ENCODE measurements at places on chromosomes 12 and 14.
A peak's percentile ranks its signal among the peaks of the same experiment; 100 is the strongest.

DNA sequence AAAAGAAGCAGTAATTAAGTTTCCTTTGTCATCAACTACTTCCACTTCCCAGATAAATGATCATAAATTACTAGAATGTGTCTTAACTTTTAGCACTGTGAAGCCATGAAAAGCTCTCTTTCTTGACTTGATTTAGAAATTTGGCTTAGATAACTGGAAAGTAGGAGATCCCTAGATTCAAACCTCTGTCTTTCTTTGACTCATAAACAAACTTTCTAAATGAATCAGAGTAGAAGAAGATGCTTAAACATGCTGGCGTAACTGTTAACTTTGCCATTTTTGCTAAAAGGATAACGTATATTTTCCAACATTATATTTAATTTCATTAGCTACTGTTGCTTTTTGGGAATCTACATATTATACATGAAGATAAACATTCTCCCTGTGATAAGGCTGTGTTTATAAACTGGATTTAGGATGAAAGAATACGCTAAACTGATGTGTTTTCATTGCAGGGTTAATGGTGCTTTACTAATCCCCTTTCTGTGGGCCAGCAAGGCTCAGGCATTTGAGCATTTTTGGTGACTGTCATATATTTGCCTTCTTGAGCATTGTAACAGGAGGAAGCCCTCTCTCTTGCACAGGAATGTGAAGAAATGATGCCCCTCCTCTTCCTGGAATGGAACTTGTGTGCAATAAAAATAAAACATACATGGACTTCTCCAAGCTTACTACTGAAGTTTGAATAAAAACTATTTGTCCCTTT is 301.4 kb downstream of the BMP4 start:
- DNase-seq: no peak

- DNase-seq: no peak
Observed at GRCh38 chr14:28596391-28596790, 170.2 kb upstream of the FOXG1 start.

GRCh38 chr12:38157274-38157932 is 159.2 kb upstream of the ALG10B start:
- no peak for DNase-seq

- DNase-seq: no peak
Observed at GRCh38 chr12:108000111-108000510, 129.0 kb upstream of the WSCD2 start.

DNA sequence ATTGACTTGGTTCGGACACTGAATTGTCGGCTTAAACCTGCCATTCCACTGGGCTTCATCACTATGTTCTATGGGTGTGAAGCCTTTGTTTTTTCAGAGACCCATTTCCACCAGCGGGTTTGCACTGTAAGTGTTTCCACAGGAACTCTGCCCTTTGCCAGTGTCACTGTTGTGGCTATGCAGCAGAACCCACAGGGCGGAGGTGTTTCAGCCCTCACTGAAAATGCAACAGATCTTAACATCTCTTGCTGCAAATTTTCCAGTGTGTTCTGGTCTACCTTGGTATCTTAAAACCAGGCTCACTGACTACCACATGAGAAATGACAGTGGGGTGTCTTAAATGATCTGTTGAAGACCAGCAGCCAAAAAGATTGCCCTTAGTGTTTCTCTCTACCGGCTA is 21.1 kb downstream of the PRKCH start:
- no peak for DNase-seq

- no peak for DNase-seq
Observed at GRCh38 chr14:23861666-23862065, 91.9 kb upstream of the DHRS4 start.

DNA sequence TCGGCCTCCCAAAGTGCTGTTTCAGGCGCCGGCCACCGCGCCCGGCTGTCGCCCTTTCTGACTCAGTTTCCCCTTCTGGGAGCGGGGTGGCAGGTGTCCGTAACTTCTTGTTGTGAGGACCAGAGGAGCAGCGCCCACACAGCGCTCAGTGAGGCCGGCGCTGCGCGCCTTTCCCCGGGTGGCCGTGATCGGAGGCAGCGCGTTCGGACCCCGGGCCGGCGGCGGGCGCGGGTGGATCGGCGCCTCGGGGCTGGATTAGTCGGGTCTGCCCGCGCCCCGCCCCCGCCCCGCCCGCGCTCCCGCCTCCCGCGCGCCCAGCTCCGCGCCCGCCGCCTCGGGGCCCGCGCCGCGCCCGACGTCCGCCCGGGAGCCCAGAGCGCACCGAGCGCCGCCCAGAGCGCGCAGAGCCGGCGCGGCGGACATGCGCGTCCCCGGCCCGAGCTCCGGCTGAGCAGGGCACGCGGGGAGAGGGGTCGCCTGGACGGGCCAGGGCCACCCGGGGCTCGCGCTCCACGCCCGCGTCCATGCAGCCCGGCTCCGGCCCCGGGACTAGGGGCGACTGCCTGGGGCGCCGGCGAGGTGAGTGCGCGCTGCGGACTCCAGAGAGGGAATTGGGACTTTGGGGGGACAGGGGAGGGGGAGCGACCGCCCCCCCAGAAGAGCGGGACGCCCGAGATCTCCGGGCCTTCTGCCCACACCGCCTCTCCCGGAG is 50.6 kb downstream of the LRCOL1 start:
- peak; percentile 20 for DNase-seq

GRCh38 chr14:26984311-26985177 is 386.7 kb upstream of the NOVA1 start:
- DNase-seq: peak; percentile 69

- DNase-seq: no peak
Observed at GRCh38 chr14:104569435-104569834, 10.1 kb upstream of the C14orf180 start.

DNA sequence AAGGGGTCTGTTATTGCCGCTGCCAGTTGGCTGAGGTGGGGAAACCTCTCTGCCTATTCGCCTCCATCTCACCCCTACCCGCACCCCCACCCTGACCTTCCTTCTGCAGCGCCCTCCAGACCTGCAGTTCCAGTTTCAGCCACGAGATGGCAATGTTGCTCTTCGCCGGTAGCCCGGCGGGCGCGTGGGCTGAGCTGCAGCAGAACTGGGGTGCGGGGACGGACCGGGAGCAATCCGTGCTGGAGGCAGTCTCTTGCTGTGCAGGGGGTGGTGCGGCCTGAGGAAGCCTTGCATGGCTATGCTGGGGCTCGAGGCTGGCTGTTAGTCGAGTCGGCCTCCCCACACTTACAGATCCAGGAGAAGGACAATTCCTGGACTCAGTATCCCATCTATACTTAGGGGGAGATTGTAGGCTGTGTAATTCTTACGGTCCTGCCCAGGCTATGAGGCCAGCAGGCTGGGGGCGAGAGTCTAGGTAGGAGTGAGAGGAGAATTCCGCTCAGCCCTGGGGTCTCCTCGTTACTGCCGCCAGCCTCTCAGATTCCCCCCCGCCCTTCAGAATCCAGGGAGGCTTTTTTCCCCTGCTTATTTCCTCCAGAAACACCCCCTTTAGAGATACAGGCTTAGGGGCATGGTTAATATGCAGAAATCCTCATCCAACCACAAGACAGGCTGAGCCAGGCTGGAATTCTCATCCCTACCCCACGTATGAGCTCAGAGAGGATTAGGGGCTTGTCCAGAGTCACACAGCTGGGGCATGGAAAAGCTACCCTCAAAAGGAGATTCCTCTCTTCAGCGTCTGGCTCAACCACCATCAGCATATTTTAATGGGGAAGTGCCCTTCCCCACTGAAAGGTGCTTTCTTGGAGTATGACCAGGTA is 118.2 kb downstream of the AACS start:
- peak; percentile 73 for DNase-seq

DNA sequence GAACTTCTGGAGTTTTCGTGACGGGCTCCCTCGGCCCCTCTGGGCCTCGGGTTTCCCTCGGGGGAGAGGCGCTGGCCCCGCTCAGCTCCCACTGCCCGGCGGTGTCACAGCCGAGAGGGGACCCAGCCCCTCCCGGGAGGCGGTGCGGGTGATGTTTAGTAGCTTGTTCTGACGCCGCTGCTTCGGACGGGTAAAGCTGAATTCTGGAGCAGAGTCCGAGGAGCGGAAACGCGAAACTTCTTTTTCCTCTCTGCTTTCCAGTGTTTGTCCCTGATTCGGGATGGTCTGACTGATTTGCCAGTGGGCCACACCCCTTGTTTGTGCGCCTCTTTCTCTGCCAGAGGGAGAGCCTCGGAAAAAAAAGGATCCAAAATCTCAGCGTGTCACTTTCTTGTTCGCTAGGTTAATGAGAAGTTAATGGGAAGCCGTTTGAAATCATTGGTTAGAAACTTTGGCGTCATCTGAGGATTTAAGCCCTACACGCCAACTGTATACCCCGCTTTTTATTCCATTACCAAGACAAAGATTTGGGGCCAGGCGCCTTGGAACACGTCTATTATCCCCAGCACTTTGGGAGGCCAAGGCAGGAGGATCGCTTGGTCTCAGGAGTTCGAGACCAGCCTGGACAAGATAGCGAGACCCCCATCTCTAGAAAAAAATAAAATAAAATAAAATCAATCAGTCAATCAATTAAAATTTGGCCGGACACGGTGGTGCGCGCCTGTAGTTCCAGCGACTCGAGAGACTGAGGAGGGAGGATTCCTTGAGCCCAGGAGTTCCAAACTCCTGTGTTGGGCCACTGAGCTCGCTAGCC is 756 bp downstream of the TULP3 start:
- DNase-seq: peak; percentile 14

DNA sequence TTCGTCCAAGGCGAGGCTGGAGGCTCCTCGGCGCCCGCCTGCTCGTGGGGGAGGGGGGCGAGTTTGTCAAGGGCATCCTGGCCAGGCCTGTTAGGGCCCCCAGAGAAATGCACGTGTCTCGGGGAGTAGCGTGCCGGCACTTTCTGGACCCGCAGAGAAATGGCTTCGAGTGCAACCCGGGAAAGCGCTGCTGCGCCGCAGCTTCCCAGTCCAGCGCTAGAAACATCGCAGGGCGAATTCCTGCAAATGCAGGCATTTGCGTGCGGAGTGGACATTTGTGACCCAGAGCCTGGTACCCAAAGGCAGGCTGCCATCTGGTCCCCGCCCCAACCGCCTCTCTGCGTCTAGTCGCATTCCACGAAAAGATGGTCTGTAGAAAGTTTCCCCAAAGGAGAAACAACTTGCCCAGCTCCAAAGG is 756 bp downstream of the LGR5 start:
- DNase-seq: no peak

DNA sequence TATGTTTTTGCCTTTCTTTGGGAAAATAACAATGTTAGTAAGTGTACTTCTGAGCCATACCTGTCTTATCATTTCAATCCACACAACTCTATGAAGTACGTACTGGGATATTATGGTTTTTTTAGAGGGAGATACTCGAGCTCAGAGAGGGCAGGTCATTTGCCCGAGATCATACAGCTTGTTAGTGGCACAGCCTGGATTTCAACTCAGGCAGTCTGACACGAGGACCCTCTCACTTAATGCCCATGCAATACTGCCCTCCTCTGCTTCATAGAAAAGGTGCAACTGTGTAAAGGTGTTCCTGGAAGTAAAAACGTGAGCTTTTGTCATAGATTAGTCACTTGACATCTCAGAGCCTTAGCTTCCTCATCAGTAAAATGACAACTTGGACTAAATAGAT is 128.0 kb downstream of the NDUFA12 start:
- DNase-seq: peak; percentile 39

- DNase-seq: no peak
Observed at GRCh38 chr12:27965411-27965810, 7.1 kb downstream of the PTHLH start.

DNA sequence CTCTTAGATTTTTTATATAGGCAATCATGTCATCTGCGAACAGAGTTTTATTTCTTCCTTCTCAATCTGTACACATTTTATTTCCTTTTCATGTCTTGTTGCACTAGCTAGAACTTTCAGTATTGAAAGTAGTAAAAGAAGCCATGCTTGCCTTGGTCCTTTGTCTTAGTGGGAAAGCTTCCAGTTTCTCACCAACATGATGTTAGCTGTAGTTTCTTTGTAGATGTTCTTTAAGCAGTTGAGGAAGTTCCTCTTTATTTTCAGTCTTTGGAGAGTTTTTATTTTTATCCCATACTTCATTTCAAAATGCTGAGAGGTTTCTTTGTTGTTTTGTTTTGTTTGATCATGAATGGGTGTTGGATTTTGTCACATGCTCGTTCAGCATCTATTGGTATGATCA is 12.7 kb upstream of the RIMKLB start:
- DNase-seq: no peak

DNA sequence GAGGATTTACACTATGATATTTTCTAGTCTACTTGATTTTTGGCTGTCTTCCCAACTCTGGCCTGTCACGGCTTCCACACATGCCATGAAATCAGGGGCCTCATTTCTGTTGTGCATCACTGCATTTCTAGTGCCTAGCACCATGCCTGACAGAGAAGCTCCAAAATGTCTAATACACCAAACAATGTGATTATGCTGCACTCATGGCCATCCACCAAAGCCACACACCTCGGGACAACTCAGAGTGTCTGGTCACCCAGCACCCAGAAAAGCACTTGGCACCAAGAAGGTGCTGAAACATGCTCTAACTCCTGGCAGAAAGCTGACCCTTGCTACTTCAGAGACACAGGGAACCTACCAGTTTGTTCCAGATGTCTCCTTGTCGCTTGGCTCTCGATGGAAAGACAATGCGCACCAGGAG is 11.3 kb downstream of the GCN1 start:
- no peak for DNase-seq

GRCh38 chr14:35320472-35320871 is 28.3 kb downstream of the PSMA6 start:
- DNase-seq: no peak

GRCh38 chr14:77085538-77085937 is 12.5 kb upstream of the CIPC start:
- no peak for DNase-seq

DNA sequence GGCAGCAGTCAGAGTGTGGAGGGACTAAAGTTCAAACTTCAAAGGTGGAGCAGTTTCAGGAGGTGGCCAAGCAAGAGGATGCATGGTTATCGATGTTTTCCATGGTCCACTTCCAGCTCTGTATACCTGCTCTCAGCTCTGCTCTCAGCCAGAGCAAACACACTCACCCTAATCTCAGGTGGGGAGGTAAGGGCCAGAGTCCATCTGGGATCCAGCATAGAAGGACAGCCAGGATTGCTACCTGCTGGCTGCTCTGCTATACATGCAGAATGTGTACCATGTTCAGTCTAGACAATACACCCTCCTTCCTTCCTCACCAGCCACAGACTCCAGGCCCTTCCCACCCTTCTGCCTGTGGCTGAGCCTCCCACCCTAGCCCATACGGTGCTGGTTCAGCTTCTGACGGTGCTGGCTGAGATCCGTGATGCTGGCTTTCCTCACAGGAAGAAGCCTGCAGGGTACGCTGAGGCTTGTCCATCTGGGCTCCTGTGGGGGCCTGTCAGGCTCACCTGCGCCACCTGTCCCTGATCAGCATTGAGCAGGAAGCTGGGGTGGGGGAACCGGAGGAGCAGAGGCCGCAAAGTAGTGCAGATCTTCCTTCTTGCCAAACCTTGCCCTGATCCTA is 2.4 kb downstream of the CBLN3 start:
- no peak for DNase-seq

DNA sequence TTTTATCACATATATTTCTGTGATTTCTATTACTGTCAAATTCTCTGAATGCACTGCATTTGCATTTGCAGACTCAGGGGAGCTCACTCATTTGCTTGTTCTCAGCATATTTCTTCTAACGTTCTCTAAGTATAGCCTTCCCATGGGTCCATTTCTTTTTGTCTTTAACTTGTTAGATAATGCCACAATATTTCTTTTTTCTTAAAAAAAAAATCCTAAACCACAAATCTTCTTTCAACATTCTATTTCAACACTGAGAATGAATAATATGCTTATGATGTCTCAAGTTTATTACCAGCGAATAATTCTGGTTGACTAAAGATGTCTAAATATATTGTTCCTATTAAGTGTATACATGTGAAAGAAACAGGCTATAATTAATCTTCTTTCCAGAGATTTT is 200.2 kb downstream of the ANO6 start:
- DNase-seq: no peak

Measured in NCI-H2227 treated with DMSO at 0.1 percent for 48 hours (cell line).